ENCODE measurements at places on chromosomes 7 and 10.

DNA sequence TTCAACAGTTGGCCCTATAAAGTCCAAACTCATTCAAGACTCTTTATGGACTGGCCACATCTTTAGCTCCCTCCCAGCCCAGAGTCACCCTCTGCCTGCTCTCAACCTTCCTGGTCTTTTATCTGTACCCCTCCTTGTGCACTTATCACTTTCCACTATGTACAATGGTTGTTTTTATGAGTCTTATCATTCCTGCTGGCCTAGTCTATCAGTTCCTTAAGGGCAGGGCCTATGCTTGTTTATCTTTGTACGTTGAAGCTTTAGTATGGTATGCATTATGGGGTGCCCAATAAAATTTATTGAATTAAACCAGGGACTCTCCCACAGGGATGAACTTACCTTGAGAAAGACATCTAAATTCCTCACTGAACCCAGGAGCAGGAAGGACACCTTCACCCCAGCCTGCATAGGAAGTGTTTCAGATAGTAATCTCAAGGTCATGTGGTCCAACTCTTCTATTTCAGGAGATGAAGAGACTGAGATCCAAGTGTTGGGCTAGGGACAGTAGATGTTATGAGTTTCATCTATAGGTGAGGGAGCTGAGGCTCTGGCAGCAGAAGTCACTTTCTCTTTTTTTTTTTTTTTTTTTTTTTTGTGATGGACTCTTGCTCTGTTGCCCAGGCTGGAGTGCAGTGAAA lies 13.3 kb upstream of the PDCD4 start:
- DNase-seq = no peak

GRCh38 chr10:63901881-63902280 lies 380.7 kb downstream of the REEP3 start:
- no peak for DNase-seq

DNA sequence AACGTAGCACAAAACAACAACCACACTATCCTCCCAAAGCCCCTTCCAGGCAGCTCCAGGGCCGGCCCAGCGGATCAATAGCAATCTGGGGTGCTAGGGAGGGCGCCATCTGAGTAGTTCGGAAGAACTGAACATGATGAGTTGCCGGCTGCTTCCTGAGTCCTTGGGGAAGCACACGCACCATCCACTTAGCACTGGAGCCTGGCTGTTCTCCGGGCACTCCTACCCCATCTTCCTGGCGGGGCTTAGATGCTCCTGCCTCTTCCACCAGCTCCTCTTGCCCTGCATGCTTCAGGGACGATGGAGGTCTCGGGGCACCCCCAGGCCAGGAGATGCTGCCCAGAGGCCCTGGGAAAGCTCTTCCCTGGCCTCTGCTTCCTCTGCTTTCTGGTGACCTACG lies at the start of gene KCNK18:
KCNK18 (plus strand) TSS at position 301 of the 400 bp plus-strand sequence; CDS start at position 301, 0 bp downstream.
- DNase-seq = no peak

DNA sequence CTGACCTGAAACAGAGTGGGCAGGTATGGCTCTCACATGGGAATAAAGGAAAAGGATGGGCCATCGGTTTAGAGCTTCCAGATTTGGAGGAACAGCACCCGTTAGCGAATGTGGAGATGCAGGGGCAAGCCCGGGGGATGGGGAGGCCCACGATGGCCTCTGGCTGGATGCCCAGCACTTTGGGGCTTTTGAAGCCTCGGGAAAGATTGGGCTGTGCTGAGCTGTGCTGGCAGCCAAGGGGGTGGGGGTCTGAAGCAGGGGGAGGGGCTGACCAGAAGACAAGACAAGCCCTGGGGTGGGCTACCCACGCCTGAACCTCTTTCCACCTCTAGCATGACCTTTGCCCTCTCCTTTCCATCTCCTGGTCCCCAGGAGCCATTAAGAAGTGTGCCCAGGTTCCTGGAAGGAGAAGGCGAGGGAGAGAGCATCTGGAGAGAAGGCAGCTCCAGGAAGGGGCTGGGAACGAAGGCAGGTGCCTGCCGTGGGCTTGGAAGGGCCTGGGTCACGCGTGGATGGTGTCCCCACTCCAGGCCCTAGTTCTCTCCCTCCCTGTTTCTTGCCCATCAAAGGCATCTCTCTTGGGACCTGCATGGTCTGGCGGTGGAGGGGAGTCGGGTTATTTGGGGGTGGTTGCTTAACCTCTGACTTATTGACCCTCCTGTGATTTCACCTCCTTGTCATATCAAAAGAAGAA lies 39.7 kb downstream of the JAKMIP3 start:
- DNase-seq = no peak

DNA sequence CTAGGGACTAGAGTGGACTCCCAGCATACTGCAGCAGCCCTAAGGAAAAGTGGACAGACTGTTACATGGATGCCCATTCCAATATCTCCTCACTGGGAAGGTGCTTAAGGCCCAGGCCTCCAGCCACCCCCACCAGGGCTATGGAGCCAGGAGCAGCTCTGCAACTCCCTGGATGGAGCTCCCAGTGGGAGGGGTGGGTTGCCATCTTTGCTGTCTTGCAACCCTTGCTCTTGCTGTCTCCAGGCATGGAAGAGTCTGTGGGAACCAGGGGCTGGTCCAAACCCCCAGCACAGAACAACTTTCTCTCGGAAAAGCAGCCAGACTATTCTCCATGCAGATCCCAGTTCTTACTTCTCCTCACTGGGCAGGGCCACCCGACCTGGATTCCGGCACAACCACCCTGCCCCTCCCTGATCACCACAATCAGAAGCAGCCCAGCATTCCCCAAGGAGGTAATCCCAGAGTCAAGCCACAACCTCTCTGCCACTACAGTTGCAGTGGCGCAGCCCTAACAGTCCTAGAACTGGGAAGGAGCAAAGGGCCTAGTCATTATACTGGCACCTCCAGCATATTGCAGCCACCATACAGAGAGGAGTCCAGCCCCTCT lies 41.8 kb upstream of the ZNF488 start:
- no peak for DNase-seq

DNA sequence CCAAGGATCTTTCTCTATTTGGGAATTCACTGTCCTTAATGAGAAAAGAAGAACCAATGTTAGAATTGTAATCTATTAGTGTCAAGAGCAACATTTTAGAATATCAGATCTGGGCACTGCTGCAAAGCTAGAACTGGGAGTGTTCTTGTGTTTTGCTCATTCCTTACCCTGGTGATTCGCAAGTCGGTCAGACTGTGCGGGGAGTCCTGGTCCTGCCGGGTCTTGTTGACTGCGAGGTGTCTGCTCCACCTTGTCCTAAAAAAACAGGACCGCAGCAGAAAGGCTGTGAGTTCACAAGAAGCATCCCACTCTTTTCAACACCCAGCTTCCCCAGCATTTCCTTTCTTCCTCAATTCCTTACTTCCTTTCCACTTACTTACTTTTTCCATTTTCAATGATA lies 79.0 kb downstream of the GRB10 start:
- no peak for DNase-seq

DNA sequence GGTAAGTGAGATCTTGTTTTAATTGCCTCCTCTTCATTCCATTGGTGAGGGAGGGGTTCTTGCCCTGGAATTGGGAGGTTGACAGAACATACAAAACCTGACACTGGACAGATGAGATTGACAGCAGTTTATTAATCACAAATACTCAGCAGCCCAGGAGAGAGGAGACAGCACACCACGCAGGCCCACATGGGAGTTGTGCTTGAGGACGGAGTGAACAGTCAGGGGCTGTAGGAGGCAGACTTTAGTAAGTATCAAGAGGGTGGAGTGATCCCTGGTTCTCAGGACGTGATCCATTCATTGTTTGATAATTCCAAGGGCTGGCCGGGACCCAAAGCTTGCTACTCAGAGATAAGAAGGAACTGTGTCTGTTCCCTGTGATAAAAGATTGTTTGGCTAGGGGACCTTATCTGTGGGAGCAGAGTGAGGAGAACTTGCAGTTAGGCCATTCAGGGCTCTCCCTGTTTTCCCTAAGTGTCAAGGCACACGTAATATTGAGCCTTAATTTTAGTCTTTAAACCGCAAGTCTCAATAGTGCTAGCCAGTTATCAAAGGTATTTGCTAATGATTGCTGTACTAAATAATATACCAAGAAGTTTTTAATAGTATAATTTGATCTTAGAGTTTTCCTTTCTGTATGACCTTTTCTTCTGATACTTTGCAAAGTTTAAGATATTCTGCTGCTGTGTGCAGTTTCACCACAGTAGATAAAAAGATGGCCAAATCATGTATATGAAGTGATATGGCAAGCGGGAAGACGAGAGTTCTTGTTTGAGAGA lies 14.5 kb downstream of the CAPZA2 start:
- DNase-seq = no peak

DNA sequence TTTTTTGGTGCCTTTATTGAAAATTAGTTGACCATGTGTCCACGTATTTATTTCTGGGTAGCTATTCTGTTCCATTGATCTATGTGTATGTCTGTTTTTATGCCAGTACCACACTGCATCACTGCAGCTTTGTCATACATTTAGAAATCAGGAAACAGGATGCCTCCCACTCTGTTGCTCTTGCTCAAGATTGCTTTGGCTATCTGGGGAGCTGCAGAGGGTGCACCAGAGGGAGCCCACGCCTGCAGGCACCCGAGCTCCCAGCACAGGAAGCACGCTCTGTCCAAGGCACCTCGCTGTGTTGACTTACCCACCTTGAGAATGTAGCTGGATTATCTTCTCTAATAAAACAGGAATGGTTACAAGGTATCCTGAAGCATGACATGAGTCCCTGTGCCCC lies 301.7 kb downstream of the TCERG1L start:
- DNase-seq = no peak

GRCh38 chr10:49318755-49319154 lies 19.8 kb downstream of the C10orf71 start:
- no peak for DNase-seq

DNA sequence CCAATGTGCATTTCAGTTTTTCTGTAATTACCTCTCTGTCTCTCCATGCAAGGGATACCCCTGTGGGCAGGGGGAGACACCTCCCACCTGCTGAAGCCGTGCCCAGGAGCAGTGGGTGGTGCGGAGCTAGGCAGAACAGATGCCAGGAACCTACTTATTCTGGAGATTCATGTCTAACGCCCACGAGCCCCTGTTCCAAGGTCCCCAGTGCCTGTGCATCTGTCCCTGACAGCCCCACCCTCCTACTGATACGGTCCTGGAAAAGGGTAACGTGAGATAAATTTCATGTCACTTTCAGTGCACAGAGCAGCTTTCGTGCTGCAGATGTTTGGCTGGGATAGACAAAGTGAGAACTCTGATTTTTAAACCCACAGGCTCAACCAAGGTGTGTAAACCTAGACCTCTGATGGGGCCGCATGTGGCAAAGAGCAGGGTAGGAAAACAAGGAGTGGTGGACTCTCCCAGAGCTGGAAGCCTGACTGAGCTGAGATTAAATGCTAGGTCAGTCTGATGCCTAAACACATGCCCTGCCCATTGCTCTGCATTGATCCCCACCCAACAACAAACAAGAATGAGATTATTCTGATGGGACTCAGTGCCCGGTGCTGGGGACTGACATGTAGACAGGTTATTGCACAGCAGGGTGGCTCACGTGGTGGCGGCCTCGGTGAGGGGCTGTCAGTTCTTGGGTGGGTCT lies 123.6 kb upstream of the GDF10 start:
- no peak for DNase-seq

Data from stimulated activated CD8-positive, alpha-beta memory T cell treated with anti-CD3 and anti-CD28 coated beads, Interleukin-12 subunit alpha, Interleukin-12 subunit beta, amount 100 ng/mL, for 4 hours (primary cell).